ENCODE measurements at places on chromosomes 4 and X. TPM values are rescaled to one million over a fixed set of nuclear protein-coding genes. Genes with fewer than 3 reads are reported as not detected.

DNA sequence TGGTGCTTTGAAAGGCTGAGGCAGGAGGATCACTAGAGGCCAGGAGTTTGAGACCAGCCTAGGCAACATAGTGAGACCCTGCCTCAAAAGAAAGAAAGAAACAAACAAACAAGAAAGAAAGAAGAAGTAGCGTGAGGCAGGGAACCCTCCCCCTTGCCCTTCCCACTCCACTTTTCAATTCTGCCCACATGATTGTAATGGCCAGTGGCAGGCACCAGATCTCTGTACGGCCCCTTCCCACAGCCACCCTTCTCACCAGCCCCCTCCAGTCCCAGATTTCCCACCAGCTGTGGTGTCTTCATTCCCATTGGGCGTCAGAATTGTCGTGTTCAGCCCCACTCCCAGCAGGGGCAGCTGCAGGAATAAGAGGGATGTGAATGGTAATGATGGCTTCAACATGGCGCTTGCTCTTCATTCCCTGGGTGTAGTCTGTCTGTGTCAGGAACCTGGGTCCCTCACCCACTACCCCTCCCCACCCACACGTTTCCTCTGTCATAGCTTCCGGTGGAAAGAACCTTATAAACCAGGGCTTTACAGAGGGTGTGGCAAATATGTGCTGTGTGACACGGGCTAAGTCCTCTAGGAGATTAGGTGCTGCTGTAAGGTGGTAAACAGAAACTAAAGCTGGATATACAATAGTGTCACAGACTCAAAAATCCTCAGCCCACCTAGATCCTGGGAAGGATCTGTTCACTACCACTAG lies at the start of gene IL2RG:
Gene IL2RG, minus strand, starts transcription at position 437 of the 703 bp plus-strand sequence. Its CDS starts 38 bp downstream, at position 399.
- peak; percentile 72 for DNase-seq
- peak within 1 kb of the TSS; percentile 44 for H3K27ac ChIP-seq
- H3K4me3 ChIP-seq, result no peak within 1 kb of the TSS

GRCh38 chr4:54085284-54085683 lies 14.7 kb upstream of the GSX2 start:
- H3K4me3 ChIP-seq, result no peak overlapping the region
- H3K36me3 ChIP-seq, result no peaks in the 10 kb centered on the region
- H3K4me1 ChIP-seq, result no peaks in the 10 kb centered on the region
- DNase-seq, result no peak
- no peak overlapping the region for H3K27ac ChIP-seq

The ADAM29 gene
- total RNA-seq, result not detected

The PF4V1 gene
- not detected for total RNA-seq
